ENCODE measurements at places on chromosomes 11 and 22. TPM values are rescaled to one million over a fixed set of nuclear protein-coding genes. Genes with fewer than 3 reads are reported as not detected.

TTC12 gene
- 12.0 TPM for total RNA-seq

TMEM86A gene
- 2.6 TPM for total RNA-seq

DNA sequence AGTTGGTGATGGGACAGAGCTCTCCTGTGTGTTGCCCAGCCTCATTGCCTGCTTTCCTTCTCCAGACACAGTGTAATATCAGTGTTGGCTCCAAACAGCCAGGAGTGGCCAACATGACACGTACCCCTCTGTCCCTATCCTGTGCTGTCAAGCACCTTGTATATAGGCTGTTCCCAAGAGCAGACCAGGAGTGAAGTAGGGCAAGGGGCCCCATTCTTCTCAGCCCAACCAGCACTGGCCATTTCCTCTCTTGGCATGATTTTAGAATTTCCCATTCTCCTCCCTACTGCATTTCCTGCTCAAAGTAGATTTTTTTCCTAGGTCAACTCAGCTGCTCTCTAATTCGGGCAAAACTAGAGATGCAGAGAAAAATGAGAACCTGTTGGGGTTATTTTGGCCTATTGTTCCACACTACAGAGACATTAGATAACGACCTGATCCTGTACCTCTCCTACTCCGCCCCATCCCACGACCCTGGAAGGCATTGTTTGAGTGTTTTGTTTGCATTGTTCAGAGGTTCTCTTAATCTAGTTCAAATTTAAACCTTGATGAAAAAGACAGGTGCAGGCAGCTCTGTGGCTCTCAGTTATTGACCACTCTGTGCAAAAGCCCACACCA is 95.6 kb downstream of the RASSF10 start:
- no peak for DNase-seq

DNA sequence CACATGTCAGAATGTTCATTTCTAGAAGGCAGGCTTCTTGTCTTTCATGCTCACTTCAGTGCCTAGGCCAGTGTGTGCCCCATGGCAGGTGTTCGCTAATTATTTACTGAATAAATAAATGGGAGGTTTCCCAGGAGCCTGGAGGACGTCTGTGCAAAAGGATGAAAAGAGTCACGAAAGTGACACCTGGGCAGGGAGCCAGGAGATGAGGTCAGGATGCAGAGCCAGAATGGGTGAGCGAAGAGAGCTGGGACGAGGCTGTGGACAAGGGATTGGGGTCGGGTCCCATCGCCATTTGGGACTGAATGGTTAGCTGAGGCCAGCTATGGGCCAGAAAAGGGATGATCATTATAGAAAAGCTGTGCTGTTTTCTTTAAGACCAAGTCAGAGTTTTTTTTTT is 560.4 kb downstream of the TBC1D22A start:
- DNase-seq, result no peak

ASRGL1 gene
- 9.2 TPM for total RNA-seq

Measured in cardiac septum (tissue), 1 donor.